Activated gamma-delta T cell treated with anti-CD3 and anti-CD28 coated beads, Interleukin-2, amount 50 U/mL, for 16 hours (primary cell): ENCODE measurements at places on chromosomes 6 and 20.

DNA sequence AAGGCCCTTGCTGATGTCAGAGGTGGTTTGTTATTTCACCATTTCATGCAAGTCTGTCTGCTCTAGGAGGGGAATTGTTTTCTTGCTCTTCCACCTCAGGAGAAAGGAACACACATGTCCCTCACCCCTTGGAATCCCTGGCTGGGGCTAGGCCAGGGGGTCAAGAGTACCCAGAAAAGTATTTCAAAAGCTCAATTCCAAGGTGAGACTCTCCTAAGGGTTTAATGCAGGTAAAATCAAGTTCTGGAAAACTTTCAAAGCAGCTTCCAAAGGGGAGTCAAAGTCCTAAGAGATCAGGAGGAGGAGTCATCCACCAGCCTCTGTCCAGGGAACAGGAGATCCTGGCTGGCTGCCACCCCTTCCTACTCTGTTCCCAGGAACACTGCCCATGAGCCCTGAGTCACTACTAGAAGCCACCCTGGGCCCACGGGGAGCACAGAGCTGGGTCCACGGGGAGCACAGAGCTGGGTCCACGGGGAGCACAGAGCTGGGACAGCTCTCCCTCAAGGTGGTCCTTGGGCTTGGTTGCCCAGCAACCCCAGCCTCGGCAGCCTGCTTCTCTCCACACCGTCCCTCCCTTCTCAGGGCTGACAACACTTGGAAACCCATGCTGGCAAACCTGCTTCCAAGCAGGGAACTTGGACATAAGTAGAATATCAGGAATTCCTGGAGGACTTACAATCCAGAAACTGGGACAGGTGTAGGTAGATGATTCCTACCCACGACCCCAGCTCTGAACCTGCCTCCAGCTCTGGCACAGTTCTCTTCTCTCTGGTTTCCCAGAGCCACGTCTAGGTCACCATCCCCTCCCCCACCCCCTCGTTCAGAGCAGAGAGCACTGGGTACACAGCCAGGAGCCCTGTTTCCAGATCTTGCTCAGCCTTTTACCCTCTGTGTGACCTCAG lies 35.3 kb upstream of the CDKN1A start:
- DNase-seq, result no peak

DNA sequence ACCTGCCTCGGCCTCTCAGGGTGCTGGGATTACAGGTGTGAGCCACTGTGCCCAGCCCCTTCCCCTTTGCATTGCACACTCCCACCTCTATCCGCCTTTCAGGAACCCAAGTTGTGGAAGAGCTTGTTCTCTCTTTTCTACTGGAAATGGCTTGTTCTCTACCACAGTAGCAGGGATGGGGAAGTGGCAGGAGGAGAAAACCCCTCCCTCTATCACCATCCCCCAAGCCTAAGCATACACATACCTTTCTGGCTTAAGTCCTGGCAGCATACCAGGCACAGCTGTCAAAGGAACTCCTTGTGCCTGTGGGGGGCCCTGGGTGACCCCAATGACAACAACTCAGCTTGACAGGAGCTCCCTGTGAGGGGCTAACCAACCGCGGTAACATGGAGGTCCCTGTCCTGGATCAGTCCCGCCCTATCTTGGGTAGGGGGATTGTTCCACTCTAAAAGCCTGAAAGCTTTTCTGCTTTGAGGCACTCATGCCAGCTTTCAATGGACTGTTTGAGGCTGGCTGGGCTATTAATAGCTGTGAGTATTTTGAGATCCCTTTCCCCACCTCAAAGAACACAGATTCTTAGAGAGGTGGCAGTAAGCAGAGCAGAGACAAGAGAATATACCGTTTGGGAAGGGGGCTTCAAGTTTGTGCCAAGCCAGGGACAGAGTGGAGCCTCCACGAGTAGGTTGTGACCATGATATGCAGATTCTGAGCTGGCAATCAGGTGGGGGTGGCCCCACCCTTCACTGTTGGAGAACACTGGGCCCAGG lies 2.3 kb downstream of the KLHDC3 start:
- no peak for DNase-seq

DNA sequence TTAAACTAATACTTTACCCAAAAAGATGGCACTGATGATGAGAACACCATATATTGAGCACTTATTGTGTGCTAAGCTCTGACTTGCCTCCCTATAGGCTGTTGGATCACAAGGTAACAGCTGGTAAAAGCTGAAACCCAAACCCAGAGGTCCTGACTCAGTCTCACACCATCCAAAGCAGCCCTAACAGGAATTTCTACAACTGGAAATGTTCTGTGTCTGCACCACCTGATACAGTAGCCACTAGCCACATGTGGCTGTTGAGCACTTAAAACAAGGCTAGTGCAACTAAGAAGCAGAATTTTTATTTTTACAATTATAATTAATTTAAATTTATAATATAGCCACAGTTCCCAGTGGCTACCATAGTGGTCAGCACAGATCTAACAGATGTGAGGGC lies 15.6 kb upstream of the MATN4 start:
- DNase-seq, result no peak

DNA sequence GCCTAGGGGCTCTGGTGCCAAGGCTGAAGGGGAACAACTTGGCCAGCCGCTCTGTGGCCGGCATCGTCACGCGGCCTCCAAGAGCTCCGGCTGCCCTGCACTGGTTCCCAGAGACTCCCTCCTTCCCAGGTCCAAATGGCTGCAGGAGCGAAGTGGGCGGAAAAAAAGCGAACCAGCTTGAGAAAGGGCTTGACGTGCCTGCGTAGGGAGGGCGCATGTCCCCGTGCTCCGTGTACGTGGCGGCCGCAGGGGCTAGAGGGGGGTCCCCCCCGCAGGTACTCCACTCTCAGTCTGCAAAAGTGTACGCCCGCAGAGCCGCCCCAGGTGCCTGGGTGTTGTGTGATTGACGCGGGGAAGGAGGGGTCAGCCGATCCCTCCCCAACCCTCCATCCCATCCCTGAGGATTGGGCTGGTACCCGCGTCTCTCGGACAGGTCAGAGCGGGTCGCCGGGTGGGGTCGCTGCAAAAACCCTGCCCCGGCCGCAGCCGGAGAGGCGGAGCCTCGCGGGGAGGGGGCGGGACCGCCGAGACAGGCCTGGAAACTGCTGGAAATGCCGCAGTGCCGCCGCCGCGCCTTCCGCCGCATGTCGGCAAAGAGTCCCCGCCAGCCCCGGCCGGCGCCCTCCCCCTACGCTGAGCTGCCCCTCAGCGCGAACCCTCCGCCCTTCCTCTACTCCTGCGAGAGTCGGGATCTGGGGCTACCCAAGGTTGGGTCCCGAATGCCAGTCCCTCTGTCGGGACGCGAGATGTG lies 814 bp upstream of the HSP90AB1 start:
- peak; percentile 70 for DNase-seq

- DNase-seq, result no peak
These were observed 96.8 kb downstream of the ADTRP start for GRCh38 chr6:11681770-11682169.

- DNase-seq, result no peak
These were observed 40.6 kb downstream of the DTNBP1 start for GRCh38 chr6:15622045-15622740.

GRCh38 chr6:47733879-47734558 lies 35.6 kb downstream of the ADGRF4 start:
- no peak for DNase-seq

- DNase-seq, result no peak
These were observed 315.6 kb upstream of the PTCHD4 start for GRCh38 chr6:48426636-48427035.

DNA sequence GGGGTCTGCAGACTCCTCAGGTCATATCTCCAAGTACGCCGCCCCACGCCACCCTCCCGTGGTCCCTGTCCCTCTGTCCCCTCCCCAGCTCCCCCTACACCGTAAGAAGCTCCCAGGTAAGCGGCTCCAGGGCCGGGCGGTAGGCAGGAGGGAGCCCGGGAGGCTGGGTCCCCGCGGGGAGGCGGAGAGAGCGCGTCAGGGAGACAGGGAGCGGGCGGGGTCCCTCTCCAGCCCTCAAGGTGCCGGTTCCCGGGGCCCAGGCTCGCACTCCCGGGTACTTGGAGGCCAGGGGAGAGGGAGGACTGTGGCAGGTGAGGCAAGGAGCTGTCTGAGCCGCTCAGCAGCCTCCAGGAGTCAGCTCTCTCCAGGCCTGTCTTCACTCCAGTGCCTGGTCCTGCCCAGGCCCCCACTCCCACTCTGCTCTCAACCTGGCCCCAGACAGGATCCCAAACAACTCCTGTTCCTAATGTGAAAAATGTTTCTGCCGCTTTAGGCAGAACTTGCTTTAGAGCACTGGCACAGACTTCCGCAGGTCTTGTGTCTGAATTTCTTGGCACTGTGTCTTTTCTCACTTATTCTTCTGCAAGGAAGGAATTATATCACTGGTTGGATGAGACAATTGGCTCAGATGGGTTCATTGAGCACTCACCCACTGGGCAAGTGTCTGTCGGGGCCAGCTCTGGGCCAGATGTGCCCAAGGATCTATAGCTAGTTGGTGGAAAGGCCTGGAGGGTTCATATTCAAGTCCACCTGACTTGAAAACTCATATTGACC lies 36.6 kb downstream of the HLA-G start:
- no peak for DNase-seq
